ENCODE measurements at places on chromosomes 16 and 17.

GRCh38 chr16:79104567-79104966, 496.0 kb downstream of the MAF start:
- no peak for DNase-seq

GRCh38 chr17:4842376-4842775, 9.2 kb downstream of the MINK1 start:
- DNase-seq, result no peak

DNA sequence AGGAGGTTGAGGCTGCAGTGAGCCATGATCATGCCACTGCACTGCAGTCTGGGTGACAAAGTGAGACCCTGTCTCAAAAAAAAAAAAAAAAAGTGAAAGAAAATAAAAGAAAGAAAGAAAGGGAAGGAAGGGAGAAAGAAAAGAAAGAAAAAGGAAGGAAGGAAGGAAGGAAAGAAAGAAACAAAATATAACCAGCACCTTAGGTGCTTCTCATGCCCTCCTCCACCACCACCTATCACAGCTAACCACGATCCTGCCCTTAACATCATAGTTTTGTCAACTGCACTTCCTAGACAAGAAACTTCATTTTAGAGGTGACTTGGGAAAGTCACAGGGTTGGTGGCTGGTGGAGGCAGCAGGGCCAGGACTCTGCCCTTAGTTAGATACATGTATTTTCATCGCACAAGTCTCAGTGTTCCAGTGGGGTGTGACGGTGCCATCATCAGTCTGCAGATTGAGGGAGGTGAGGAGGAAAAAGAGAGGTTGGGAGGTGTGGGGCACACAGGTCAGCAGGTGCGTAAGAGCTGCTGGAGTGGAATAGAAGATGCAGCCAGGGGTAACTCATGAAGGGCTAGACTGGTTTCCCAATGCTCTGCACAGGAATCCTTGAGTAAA, 10.0 kb downstream of the SUPT4H1 start:
- no peak for DNase-seq

GRCh38 chr16:82560805-82561325, 65.9 kb upstream of the CDH13 start:
- no peak for DNase-seq

- peak; percentile 61 for DNase-seq
Observed at GRCh38 chr17:65100316-65101140, 36.6 kb upstream of the RGS9 start.

GRCh38 chr17:7651665-7652387, 1.1 kb downstream of the ATP1B2 start:
- no peak for DNase-seq

DNA sequence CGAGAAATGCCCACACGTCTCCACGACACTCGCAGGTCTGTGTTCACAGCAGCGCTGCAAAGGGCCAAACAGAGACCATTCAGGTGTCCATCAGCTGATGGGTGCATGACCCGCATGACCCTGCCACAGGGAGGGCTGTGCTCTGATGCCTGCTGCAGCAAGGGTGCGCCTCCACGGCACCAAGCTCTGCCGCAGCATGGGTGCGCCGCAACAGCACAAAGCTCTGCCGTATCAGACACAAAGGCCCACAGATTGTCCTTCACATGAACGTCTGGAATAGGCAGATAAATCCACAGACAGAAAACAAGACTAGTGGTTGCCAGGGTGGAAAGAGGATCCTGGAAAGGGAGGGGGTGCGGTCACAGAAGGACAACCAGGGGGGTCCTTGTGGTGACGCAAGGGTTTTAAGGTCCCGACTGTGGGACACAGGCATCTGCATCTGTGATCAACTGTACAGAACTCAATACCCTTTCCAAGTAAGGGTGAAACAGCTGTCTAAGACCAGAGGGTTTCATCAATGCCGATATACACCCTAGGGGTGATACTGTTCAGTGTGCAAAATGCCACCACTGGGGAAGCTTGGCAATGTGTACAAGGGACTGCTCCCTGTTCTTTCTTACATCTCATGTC, 121.0 kb downstream of the ANKRD11 start:
- no peak for DNase-seq

DNA sequence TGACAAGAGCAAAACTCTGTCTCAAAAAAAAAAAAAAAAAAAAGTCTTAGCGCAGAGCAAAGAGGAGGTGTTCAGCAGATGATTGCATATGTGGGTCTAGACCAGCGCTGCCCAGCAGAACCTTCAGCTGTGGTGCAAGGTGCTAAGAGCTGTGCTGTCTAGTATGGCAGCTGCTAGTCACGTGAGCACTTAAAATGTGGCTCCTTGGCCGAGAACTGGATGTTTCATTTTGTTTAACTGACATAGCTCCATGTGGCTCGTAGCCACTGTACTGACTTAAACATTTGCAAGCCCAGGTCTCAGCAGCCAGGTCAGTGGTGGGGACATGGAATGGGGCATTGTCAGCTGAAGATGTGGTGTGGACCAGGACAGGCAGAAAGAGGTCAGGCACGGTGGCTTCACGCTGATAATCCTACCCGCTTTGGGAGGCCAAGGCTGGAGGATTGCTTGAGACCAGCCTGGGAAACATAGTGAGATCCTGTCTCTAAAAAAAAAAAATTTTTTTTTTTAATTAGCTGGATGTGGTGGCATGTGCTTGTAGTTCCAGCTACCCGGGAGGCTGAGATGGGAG, 9.2 kb downstream of the C1QTNF1 start:
- no peak for DNase-seq

DNA sequence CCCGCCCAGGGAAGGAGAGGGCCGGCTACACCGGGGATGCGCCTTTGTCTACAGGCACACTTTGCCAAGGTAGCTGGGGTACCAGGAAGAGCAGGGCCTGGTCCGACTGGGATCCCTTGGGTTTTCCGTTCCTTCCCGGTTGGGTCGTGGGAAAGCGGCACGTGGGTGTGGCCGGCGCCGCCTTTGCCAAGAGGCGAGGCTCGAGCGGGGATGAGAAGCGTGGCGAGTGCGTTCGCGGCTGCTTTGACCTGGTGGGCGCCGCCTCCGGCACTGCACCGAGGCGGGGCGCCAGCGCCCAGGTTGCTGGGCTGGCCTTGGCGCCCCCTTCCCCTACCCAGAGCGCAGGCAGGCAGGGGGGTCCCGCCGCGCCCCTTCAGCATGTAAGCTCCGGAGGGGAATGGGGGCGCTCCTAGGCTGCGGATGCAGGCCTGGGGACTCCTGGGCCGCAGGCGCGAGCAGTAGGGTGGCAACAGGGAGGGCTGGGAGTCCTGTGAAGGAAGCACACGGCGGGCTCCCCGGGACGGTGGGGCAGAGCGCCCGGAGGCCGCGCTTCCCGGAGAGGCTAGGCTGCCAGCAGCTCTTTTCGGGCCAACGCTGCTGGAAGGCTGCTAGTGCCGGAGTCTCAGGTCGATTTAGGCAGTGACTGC, 2.0 kb downstream of the HAS3 start:
- DNase-seq, result no peak

DNA sequence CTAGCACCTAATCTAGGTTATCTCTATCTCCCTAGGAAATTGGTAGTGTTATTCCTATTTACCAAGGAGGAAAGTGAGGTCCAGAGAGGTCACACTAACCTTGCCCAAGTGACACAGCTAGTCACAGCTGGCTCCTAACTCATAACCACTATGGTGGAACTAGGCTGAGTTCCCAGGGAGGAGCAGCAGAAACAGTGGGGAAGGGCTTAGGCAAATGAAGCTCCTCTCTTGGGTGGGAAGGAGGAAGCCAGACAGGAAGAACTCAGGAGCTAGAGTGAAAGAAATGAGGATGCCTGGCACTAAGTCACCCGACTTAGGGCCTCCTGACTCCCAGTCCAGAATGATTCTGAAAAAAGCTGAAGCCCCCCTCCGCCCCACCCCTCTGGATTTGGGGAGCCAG, 34.5 kb downstream of the PSME3IP1 start:
- DNase-seq, result no peak
